Airway epithelial cell (primary cell): ENCODE measurements at places on chromosomes 13 and 19. TPM values are rescaled to one million over a fixed set of nuclear protein-coding genes. Genes with fewer than 3 reads are reported as not detected.

The LMTK3 gene
- total RNA-seq: 5.8 and 7.5 TPM in 2 replicates

The JOSD2 gene
- total RNA-seq: 30.2 and 39.1 TPM in 2 replicates

The IZUMO1 gene
- total RNA-seq: 0.28 TPM in 1 of 2 replicates, not detected in the other

The METTL21C gene
- total RNA-seq: not detected in 2 replicates

The LILRB3 gene
- not detected in 2 replicates for total RNA-seq

The KCNJ14 gene
- total RNA-seq: 0.05 and 0.42 TPM in 2 replicates

The ZNF615 gene
- 3.3 and 5.6 TPM in 2 replicates for total RNA-seq

The KLK4 gene
- total RNA-seq: not detected in 2 replicates

The TSEN34 gene
- 160 and 172 TPM in 2 replicates for total RNA-seq

The COG6 gene
- 13.7 and 15.3 TPM in 2 replicates for total RNA-seq

The IGFL3 gene
- total RNA-seq: 0.88 and 2.3 TPM in 2 replicates

The KIR2DL4 gene
- total RNA-seq: not detected in 2 replicates

The CALR3 gene
- total RNA-seq: 0.78 and 2.0 TPM in 2 replicates

The KLK7 gene
- 60.4 and 65.1 TPM in 2 replicates for total RNA-seq

The LGALS4 gene
- 0.35 TPM in 1 of 2 replicates, not detected in the other for total RNA-seq

The P2RY11 gene
- total RNA-seq: 3.5 and 3.7 TPM in 2 replicates

The SIGLEC10 gene
- total RNA-seq: not detected in 2 replicates

The FOSB gene
- total RNA-seq: 17.5 and 19.0 TPM in 2 replicates

The MBD3L3 gene
- total RNA-seq: not detected in 2 replicates

The CCDC106 gene
- total RNA-seq: 14.0 and 18.0 TPM in 2 replicates

The GCDH gene
- 20.6 and 38.9 TPM in 2 replicates for total RNA-seq

The SIGLECL1 gene
- total RNA-seq: not detected in 2 replicates
